HL-60 (cell line): ENCODE measurements at places on chromosomes 7 and 10.

GRCh38 chr7:50056131-50056530 is 36.9 kb downstream of the ZPBP start:
- no peak for DNase-seq

GRCh38 chr10:38118072-38118807 is 24.1 kb downstream of the ZNF37A start:
- DNase-seq = no peak

GRCh38 chr10:73209705-73210104 is 37.4 kb downstream of the DNAJC9 start:
- DNase-seq = no peak

DNA sequence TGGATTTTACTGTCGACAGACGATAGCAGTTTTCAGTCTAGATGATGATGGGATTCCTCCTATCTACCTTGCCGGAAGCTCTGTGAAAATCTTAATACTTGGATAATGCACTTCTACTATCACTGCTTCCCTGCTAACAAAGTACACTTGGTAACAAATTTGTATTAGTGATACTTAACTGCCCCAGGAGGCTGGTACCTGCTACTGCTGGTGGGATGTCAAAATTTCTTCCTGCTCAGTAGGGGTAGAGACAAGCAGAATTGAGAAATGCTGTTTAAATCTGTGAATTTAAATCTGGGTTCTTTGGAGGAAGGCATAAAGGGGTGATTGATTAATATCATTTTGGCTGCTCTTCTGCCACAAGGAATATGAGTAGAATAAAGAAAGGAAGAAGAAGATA is 99.8 kb upstream of the STRIP2 start:
- DNase-seq = no peak

- no peak for DNase-seq
Observed at GRCh38 chr10:61417661-61418060, 35.5 kb downstream of the TMEM26 start.

DNA sequence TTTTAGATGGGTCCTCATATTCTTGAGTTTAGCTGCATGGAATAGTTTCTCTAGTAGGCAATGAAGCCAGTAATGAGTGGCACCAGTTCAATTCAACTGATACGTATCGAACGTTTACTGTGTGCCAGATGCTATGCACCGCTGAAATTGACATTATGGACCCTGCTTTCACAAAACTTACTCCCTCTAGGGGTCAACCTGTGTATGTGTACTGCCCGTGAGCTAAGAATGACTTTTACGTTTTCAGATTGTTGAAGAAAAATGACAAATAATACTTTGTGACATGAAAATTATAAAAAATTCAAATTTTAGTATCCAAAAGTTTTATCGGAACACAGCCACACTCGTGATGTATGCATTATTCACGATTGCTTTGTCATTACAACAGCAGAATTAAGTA is 95.5 kb downstream of the ZMYND11 start:
- DNase-seq = no peak
